ENCODE measurements at places on chromosomes 5 and 9. TPM values are rescaled to one million over a fixed set of nuclear protein-coding genes. Genes with fewer than 3 reads are reported as not detected.

Gene CMYA5
- 0.74 TPM for total RNA-seq

Gene C9orf153
- total RNA-seq = 0.25 TPM

Gene SLC6A18
- not detected for total RNA-seq

Gene TSSK1B
- total RNA-seq = not detected

Gene ADAMTS13
- total RNA-seq = 2.2 TPM

Gene CCL21
- not detected for total RNA-seq
